Glutamatergic neuron (in vitro differentiated cells): ENCODE measurements at places on chromosomes 3 and 15. TPM values are rescaled to one million over a fixed set of nuclear protein-coding genes. Genes with fewer than 3 reads are reported as not detected.

Gene GCSAM
- not detected for total RNA-seq

DNA sequence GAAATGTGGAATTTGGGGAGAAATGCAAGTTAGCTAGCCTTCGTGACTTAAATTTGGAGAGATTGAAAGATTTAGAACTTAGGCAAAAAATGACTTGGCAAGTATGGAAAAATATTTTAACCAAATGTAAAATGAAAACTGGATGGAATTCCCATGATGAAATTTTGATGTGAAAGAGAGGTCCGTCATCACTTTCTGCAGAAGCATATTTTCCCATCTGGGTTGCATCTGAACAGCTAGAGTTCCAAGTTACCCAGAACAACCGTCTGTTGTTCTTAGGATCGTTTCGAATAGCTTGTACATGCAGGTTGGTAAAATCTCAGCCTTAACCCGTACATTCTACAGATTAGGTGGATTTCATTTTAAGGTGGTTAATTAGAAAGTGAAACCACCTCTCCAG lies 136.3 kb downstream of the GHSR start:
- no peak for DNase-seq

Gene HCLS1
- not detected for total RNA-seq

GRCh38 chr3:109570408-109570807 lies 233.1 kb upstream of the DPPA4 start:
- DNase-seq = no peak

DNA sequence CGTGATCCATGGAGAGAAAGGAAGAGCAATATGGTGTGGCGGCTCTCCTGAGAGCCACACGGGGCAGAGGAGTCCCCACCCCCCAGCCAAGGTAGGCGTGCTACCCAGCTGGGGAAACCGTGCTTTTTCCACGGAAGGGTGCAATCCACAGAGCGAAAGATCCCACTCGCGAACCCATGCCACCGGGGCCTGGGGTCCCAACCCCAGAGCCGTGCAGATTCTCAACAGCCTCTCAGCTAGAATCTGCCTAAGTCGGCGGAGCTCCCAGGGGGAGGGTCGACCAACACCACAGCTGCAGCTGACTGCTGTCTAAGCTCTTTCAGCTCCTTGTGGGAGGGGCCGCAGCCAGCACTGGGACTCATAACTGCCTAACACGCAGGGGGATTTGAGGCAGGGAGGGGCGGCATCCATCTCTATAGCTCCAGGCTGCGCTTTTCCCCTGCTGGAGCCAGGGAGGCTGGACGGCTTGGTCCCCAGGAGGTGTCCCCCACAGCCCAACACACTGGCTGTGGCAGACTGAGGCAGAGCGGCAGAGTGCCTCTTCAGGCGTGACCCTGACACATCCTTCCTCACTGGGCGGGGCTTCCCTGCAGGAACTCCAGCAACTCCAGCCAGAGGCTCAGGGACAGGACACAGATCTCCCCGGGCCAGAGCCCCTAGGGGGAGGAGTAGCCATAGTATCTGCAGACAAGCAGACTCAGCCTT lies 107.6 kb upstream of the ZBTB20 start:
- peak; percentile 70 for DNase-seq

Gene CLDN16
- total RNA-seq = not detected

- DNase-seq = no peak
Measured at GRCh38 chr3:33461097-33461496, 20.9 kb upstream of the UBP1 start.

- DNase-seq = no peak
Measured at GRCh38 chr3:56754741-56755417, 46.9 kb downstream of the ARHGEF3 start.

Gene CPEB1
- 15.2 TPM for total RNA-seq

- DNase-seq = no peak
Measured at GRCh38 chr3:113105093-113105449, 106.3 kb upstream of the BOC start.

DNA sequence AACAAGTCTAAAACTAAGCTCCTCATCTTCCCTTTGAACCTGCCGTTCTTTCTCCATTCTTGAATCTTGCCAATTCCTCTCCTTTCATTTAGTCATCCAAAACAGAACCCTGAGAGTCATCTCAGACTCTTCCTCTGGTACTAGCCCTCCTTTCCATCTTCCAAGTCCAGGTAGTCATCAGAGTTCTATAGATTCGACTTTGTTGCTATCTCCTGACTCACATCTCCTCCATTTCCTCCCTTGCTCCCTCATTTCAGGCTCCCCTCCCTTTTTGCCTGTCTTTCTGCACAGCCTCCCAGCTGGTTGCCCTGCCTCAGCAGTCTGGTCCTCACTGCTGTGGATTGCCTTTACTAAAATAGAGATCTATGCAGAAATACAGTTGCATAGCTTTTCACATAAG lies 4.7 kb downstream of the ATG7 start:
- no peak for DNase-seq

Gene CD96
- not detected for total RNA-seq

Gene EPHB1
- total RNA-seq = 16.3 TPM

DNA sequence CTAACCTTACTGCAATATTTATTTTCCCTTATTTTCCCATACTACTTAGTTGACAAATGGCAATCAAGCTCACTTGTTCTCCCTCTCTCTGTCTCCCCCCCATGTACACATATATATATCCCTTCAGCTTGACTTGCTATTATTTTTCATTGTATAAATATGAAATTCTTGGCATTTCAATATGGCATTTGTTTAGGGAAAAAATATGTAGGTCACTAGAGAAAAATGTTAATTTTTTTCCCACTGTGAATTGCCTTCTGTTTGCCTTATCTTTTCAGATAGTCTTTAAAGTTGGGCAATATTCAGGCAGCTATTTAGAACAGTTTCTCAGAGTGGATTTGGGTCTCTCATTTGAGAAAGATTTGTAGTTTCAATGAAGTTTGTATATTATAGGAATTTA lies 62.8 kb upstream of the UTS2B start:
- DNase-seq = no peak

Gene AP3B2
- total RNA-seq = 218 TPM

Gene MOBP
- not detected for total RNA-seq

- no peak for DNase-seq
Measured at GRCh38 chr3:132911741-132912415, 126.3 kb upstream of the TMEM108 start.

Gene POLQ
- total RNA-seq = 2.4 TPM

DNA sequence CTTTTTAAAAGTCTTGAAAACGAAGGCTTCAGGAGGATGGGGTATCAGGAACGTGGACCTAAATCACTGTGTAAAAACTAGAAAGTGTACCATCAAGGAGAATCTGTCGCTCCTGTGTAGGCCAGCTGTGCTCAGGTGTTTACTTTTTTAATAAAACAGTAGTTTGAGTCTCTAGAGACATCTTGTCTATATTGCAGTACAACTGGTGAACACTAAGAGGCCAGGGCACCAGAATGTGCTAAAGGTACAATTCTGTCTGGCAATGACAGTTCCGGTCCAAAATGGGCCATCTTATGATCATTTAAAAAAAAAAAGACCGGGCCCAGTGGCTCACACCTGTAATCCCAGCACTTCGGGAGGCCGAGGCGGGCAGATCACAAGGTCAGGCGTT lies 61.8 kb upstream of the MCF2L2 start:
- no peak for DNase-seq

Gene RLBP1
- total RNA-seq = not detected

Gene REC114
- not detected for total RNA-seq

Gene TMA7
- 154 TPM for total RNA-seq

DNA sequence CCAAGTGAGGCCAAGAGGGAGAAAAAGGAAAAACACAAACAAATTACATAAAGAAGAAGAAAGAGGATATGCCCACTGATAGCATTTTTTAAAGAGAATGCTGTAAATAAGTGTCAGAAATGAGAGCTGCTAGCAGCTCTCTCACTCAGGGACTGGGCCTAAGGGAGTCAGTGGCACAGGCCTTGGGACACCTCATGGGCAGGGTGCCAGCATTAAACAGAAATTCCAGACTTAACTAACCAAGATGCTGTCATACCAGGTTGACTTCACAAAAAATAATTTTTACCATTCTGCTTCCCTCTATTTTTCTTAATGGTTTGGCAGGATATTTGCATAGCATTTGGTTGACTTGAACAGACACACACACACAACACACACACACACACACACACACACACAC lies 92.3 kb upstream of the ADAMTSL3 start:
- DNase-seq = no peak

Gene CAND2
- total RNA-seq = 8.8 TPM

Gene KBTBD13
- not detected for total RNA-seq
